T-helper 2 cell (primary cell): ENCODE measurements at places on chromosomes 13 and 19.

GRCh38 chr19:30332445-30333234 lies 39.5 kb upstream of the ZNF536 start:
- DNase-seq, result no peak

DNA sequence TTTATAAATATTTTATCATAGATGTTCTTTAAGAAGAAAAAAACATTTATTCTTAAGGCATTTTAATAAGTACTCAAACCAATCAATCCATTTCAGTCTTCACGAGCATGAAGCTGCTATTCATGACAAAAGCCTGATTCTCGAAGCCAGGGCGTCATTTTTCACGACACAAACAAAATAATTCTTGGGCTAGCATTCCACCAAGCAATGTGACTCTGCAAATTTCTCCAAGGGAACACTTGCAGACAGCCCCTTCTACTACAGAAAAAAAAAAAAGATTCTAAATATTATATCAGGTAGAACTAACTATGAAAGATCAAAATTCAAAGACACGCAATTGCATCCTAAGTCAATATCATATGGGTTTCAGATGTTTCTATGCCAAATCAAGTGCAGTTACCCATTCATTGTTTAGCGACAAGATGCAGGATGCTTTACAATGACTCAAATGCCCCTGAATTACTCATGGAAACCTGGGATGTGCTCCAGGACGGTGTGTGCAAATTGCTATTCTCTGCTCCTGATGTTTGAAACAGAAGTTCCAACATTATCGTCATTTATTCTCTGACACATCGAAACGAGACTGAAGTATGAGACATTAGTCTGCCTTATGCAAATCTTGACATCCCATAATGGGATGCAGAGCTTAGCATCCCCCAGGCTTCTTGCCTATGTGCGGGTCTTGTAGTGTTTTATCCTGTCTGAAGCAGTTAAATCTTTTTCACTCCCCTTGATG lies 517.7 kb downstream of the MYO16 start:
- DNase-seq, result no peak

DNA sequence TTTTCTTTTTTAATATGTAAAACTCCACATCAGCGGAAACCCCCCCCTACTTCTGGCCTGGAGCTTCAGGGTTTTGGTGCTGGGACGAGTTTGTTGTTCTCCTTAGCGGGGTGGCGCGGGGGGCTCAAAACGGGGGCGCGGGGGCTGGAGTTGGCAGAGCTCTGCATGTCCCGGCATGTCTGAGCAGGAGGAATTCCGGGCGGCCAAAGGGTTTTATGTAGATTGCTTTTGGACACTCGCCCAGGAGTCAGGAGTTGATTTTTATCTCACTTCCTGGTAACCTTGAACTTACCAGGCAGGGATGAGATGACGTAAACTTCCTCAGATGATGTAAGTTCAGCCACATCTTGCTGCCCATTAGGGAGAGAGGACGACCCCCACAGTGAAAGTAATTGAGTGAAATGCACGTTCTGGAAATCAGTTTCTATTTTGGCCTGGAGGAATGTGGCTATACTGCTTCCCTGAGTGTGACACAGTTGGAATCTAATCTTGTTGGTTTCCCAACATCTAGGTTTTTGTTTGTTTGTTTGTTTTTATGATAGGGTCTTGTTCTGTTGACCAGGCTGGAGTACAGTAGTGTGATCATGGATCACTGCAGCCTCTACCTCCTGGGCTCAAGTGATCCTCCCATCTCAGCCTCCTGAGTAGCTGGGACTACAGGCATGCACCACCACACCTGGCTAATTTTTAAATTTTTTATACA lies 21.0 kb upstream of the GDF15 start:
- no peak for DNase-seq

- DNase-seq, result no peak
Measured at GRCh38 chr13:98300956-98301641, 124.0 kb upstream of the RNF113B start.

- DNase-seq, result no peak
Measured at GRCh38 chr19:4974880-4975469, 6.1 kb downstream of the KDM4B start.

GRCh38 chr13:111461445-111462149 lies 141.2 kb downstream of the TEX29 start:
- no peak for DNase-seq
